Hepatic stellate cell (primary cell): ENCODE measurements at places on chromosomes 4 and X.

DNA sequence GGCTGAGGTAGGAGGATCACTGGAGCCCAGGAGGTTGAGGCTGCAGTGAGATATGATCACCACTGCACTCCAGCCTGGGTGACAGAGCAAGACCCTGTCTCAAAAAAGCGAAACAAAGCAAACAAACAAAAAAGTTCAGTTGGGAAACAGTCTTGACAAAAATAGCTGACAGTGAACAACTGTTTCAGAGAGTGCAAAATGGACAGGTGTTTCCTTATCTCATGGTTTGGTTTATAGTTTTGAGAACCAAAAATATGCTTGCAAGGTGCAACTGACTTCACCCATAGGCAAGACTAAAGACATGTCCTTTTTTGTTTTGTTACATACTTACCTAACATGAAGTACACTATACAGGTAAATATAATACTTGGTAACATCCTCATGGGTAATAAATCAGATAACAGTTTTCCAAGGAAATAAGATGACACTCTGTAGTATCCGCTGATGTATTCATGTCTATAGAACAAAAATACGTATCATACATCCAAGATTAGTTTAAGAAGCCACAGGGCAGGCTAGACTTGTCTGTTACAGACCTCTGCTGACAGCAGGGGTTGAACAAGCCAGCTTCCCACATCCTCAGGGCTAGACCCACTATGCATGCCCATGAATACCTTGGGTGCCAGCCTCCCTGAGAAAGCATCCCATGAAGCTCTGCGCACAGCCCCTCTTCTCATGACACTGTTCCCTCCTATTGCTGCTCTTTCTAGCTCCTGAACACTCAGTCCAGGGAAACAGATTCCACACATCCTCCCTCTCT, 59.3 kb downstream of the ABCG2 start:
- no peak for DNase-seq

DNA sequence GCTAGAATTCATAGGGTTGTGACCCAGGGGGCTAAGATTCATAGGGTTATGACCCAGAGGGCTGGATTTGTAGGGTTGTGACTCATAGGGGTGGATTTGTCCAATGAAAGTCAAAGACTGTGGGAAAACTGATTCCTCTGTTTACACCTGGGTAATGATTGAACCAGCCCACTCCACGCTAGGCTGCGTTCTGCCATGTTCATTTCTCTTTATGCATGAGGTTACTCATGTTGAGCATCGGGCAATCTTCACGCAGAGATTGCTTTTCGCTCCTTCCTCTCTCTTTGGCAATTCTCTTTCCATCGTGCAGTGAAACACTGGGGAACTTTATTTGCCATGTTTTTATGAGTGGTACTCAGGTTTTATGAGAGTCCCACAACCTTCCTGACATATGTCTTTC, 127.8 kb downstream of the CRLF2 start:
- DNase-seq: no peak

GRCh38 chrX:103849558-103849957, 17.5 kb upstream of the RAB9B start:
- DNase-seq: no peak

- no peak for DNase-seq
Measured at GRCh38 chrX:119073200-119073905, 560 bp downstream of the CT47C1 start.

GRCh38 chrX:120726294-120726693, 96.4 kb upstream of the C1GALT1C1 start:
- no peak for DNase-seq

GRCh38 chr4:139596034-139596683, 40.1 kb upstream of the SETD7 start:
- peak; percentile 55 for DNase-seq

DNA sequence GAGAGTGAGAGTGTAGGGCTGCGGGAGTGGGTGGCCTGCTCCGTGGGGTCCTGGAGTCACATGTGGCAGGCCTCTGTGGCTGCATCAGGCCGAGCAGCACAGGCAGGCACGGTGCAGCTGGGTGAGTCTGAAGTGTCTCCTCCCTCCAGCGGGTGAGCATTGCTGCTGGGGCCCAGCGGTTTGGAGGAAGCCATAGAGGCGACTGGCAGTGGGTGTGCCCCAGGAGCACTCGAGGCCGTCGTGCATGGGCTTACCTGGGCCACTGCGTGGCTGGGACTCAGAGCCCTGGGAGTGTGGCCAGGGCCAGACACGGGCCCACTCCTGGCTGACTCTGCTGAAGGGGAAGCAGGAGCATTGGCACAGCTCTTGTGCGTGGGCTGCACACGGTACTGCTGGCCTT, 10.6 kb downstream of the ZNF185 start:
- DNase-seq: no peak

GRCh38 chrX:38407126-38407525, 54.7 kb downstream of the OTC start:
- no peak for DNase-seq

- DNase-seq: no peak
Measured at GRCh38 chr4:184398741-184399511, 75.4 kb downstream of the IRF2 start.
